ENCODE measurements at places on chromosomes 11 and 22.
A peak's percentile ranks its signal among the peaks of the same experiment; 100 is the strongest.

GRCh38 chr11:100682247-100682969, 4.7 kb upstream of the ARHGAP42 start:
- H3K4me3 ChIP-seq: no peak overlapping the region
- H3K4me1 ChIP-seq: peaks cover 8% of the 10 kb centered on the region
- no peak for DNase-seq
- H3K27me3 ChIP-seq: peaks cover 5% of the 10 kb centered on the region
- H3K36me3 ChIP-seq: no peaks in the 10 kb centered on the region
- no peak overlapping the region for H3K27ac ChIP-seq

GRCh38 chr11:33685082-33685481, 15.5 kb downstream of the C11orf91 start:
- peaks cover 6% of the 10 kb centered on the region for H3K36me3 ChIP-seq
- H3K27ac ChIP-seq: no peak overlapping the region
- H3K4me3 ChIP-seq: no peak overlapping the region
- DNase-seq: no peak

DNA sequence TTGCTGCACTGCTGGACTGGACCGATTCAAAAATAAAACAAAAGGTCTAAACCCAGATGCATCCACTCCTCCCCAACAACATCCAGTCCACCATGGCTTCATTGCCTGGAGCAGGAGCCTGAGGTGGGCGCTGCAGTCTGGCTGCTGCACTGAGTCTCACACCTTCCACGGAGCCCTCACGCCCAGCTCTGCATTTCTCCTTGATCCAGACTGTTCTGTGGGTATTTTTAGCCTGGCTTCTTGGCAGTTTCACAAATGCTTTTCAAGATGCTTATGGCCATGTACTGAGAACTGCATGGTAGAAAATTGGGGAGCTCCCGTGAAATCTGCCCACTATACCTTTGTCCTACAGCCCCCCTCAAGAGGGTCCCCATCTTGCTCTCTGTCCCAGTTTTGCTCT, 53.3 kb upstream of the JAM3 start:
- no peaks in the 10 kb centered on the region for H3K36me3 ChIP-seq
- peaks cover 2% of the 10 kb centered on the region for H3K27me3 ChIP-seq

- H3K27ac ChIP-seq: no peak overlapping the region
- H3K4me3 ChIP-seq: no peak overlapping the region
- no peak for DNase-seq
- H3K27me3 ChIP-seq: no peaks in the 10 kb centered on the region
- no peaks in the 10 kb centered on the region for H3K36me3 ChIP-seq
These were observed 668.2 kb upstream of the TENM4 start for GRCh38 chr11:80109031-80109430.

GRCh38 chr11:69721745-69722144, 17.9 kb upstream of the FGF19 start:
- DNase-seq: no peak
- H3K4me1 ChIP-seq: no peaks in the 10 kb centered on the region
- H3K4me3 ChIP-seq: no peak overlapping the region
- H3K36me3 ChIP-seq: no peaks in the 10 kb centered on the region
- H3K27me3 ChIP-seq: peaks cover 47% of the 10 kb centered on the region

DNA sequence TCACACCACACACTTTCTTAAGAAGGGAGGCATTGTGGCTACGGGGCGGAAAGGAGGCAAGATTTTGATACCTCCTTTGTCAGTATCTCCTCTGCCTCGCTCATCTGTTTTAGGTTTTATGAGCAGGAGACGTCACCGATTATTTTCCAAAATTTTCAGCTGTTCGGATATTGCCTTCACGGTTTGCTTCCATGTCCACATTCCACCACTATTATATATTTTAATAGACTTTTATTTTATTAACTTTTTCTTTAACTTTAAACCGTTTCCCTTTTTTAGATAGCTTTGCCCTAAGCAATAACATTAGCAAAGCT, 33.7 kb upstream of the CREB3L1 start:
- peak overlapping the region; percentile 90 for H3K4me3 ChIP-seq
- no peak for DNase-seq
- H3K4me1 ChIP-seq: peaks cover 16% of the 10 kb centered on the region
- H3K36me3 ChIP-seq: no peaks in the 10 kb centered on the region

DNA sequence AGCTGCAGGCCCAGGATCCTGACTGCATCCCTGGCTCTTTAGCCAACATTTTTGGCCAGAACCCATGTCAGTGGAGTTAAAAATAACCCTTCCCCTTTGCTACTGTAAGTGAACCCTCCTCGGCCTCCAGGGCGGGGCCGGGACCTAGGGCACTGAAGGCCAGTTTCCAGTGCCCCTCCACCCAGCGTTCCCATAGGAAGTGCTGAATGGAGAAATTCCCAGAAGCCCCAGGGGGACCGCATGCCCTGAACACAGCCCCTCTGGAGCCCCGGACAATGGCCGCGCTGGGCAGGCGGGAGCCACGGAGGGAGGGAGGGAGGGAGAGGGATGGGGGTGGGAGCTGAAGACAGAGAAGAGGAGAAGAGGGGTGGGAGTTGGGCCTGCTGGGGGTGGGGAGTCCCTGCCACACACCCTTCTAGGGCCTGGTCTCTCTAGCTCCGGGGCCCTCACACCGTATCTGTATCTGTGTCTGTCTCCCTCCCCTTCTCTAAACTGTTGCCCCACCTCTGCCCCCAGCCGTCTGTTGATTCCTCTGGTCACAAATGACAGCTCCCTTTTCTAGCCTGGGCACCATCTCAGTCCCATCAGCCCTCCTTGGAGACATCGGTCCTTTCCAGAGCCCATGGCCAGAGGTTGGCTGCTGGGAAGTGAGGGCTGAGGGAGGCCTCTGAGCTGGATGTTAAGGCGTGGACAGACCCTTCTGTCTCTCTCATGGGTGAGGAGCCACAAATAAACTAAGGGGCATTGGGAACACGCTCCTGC, 10.9 kb downstream of the PDGFB start:
- no peak for DNase-seq
- peaks cover 15% of the 10 kb centered on the region for H3K27me3 ChIP-seq
- no peaks in the 10 kb centered on the region for H3K36me3 ChIP-seq
- H3K27ac ChIP-seq: no peak overlapping the region
- no peak overlapping the region for H3K4me3 ChIP-seq

Measured in naive thymus-derived CD8-positive, alpha-beta T cell (primary cell).